HFFc6 (cell line): ENCODE measurements at places on chromosomes 6 and 20. TPM values are rescaled to one million over a fixed set of nuclear protein-coding genes. Genes with fewer than 3 reads are reported as not detected.
A peak's percentile ranks its signal among the peaks of the same experiment; 100 is the strongest.

Gene RGS19
- total RNA-seq: 12.4 to 19.3 TPM (median 15.0 TPM) in 3 replicates

GRCh38 chr20:48795732-48796131, 32.1 kb downstream of the PREX1 start:
- DNase-seq: no peak

GRCh38 chr6:166289207-166290060, 18.8 kb downstream of the PRR18 start:
- DNase-seq: no peak

- no peak for DNase-seq
These were observed 95.8 kb downstream of the BANF2 start for GRCh38 chr20:17795501-17796071.

DNA sequence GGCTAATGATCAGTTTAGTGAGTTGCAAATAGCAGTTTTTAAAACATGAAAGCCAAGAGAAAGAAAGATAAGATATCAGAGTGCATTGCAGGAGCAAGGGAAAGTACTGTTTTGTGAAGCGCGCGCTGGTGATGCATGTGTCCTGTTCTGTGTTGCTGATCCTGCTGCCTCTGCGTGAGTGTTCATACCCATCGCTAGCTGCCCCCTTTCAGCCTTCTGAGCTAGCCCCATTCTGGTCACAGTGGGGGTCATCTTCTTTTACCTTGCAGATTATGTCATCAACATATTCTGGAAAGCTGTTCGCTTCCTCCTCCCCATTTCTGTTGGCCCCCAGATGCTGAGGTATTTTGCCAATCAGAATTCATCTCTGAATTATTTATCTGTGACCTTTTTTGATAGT, 1.9 kb downstream of the MRAP2 start:
- no peak for DNase-seq

- DNase-seq: no peak
These were observed 4.5 kb upstream of the TREM2 start for GRCh38 chr6:41167173-41167963.

DNA sequence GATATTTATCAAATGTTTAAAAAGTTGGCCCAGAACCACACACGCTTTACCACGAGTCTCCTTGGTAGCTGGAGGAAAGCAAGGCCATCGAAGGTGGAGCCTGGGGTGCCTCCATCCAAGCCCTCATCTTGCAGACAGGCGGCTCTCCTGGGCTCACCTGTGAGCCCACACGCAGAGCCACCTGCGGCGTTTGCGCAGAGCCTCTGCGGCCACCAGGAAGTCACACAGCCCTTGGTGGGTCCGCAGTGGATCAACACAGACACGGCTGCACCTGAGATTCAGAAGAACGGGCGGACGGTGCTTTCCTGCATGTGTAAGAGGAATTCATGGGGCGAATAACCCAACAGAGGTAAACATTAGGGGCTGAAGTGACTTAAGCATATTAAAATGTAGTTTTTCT, 24.5 kb upstream of the SMOC2 start:
- DNase-seq: no peak

DNA sequence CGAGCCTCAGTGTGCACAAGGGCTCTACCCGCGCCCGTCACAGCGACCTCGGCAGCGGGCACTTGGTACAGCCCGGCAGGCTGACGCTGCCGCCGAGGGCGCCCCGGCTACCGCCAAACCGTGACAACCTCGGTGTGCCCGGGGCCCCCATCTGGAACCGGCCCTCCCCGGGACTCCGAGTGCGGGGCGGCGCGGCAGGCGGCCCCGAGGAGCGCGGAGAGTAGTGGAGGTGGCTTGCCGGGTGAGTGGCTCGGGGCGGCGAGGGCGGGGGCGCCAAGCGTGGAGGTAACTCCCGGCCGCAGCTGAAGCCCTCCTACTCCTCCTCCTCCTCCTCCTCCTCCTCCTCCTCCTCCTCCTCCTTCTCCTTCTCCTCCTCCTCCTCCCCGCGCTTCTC, at the start of gene ISM1:
TSS of gene ISM1 (plus strand) at position 371 of the 394 bp plus-strand sequence. CDS start 503 bp downstream, outside the sequence.
- DNase-seq: no peak

GRCh38 chr20:62805711-62806382, 1.2 kb downstream of the OGFR start:
- DNase-seq: no peak

- no peak for DNase-seq
These were observed 66.9 kb upstream of the BHLHE23 start for GRCh38 chr20:63073738-63074065.

DNA sequence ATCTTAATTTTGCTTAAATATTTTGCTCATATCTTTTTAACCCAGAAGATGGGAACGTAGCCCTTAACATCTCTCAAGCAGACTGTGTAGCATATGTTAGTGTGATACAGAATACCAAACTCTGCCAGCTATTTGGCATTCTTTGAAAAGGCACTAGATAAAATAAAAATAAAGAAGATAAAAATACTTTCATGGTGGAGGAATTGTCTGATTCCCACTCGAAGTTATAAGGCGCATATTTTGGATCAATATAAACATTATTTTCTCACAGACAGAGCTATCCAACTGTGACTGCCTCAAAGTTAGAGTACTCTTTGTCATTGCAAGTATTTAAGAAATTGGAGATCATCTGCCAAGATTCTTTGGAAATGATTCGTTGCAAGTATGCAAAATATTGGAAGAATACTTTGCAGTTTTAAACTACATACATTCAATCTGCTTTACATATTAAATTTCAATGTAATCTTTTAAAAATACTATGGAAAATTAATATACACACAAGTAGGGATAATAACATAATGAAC, 10.8 kb upstream of the EEF1E1 start:
- peak; percentile 11 for DNase-seq

DNA sequence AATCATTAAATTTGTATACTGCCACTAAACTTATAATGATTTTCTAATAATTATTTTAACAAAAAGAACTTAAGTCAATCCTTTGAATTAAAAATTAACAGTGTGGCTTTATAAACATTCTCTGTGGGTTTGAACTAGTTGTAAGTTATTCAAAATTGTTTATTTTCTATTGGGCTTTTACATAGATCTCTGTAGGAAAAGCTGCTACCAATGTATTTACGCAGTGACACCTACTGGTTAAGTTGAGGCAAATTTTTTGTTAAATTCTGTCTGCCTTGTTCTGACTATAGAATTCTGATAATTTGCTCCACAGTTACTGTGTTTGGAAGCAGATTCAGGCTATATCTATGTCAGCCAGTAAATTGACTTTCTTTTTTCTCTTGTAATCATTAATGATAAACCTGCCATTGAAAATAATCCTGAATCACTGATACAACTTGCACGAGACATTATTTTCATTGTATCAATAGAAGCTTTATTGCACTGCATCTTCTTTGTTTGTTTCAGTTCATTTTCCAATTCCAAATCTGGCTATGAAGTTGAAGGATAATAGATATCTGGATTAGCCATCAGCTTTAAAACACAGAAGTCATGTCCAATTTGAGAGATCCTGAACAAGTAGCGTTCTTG, 66.0 kb upstream of the UTRN start:
- peak; percentile 66 for DNase-seq

GRCh38 chr6:42182101-42182500, 8.9 kb downstream of the GUCA1A start:
- DNase-seq: no peak
